ENCODE measurements at places on chromosomes 2 and 18.

DNA sequence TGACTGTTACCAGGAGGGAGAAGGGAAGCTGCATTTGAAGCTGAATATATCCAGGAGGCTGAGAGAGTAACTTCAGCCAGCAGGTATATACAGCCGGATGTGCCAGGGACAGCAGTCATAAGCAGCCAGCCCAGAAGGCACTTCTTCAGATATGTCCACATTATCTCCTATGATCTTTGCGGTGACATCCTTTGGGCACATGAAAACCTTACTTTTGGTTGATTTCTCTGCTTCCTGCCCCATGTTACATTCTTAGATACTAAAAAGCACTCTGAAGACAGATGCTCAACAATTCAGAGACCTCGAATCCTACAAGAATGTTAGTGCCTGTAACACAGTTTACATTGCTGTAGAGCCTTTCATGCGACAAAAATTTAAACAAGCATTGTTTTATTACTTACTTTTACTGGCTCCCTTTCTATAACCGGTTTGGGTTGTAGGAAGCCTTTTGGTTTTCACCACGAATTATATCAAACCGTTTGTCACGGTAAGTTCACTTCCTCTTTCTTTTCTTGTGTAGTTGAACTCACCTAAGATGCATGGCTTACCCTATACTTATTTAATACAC, 50.3 kb upstream of the TLK1 start:
- DNase-seq = no peak

DNA sequence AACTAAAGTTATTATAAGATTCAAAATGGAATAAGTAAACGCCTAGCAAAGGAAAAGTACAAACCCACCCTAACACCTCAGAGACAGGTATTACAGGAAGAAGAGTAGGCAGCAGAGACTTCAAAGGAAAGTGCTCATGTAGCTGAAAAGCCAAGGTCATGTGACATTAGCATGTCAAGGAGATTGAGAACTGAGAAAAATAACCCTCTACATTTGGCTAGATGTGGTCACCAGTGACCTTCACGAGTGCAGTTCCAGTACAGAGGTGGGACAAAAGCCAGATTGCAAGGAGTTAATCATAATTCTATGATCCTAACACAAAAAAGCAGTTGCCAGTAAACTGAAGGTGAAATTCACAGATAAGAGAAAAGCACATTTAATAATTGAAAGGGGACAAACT, 252.7 kb downstream of the ZEB2 start:
- no peak for DNase-seq

GRCh38 chr2:48110492-48110891, 204.2 kb upstream of the FBXO11 start:
- DNase-seq = no peak

GRCh38 chr2:86204458-86204857, 5.2 kb downstream of the MRPL35 start:
- no peak for DNase-seq

DNA sequence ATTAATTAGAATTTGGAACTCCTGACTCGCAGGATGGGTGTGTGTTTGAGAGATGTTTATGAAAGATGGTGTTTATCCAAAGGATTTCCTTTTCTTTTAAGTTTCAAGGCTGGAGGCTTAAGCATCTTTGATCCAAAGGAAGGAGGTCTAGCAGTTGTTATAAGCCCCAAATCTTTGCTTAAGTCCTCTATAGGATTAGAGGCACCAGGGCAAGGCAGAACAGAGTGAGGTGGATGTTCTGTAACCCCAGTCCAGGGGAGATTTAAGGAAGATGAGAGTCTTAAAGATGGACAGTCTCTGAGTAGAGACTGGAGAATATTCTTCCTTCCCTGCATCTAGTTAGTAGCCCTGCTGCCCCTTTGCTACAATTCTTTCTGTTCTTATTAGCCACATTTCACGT, 17.5 kb downstream of the LBH start:
- DNase-seq = no peak

GRCh38 chr18:74692367-74693013, 94.8 kb downstream of the ZNF407 start:
- DNase-seq = no peak

- no peak for DNase-seq
Observed at GRCh38 chr2:209901172-209901571, 101.3 kb upstream of the RPE start.

DNA sequence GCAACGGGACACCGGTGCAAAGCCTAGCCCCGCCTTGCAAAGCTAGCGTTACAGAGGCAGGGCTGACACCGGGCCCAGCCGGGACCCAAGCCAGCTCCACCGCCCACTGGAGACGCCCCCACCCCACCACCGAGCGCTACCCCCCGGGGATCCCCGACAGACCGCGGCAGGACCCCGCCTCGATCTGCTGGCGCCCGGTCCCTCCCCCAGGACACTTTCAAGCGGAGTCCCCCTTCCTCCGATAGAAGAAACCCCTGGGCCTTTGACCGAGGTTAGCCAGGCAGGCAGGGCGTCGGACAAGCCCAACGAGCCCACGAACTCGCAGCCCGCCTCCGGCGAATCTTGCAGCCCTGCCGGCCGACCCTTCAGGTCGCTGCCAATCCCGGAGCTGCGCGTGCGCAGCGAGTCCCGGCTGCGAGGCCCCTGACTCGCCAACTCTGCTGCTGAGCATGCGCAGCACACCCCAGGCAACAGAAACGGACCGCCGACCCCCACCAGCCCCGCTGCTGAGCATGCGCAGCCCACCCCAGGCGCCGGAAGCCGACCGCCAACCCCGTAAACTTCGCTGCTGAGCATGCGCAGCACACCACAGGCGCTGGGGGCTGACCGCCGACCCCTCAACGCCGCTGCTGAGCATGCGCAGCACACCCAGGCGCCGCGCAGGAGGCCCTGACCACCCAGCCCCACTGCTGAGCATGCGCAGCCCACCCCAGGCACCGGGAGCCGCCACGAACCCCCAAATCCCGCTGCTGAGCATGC, 656 bp downstream of the ADI1 start:
- peak; percentile 94 for DNase-seq

- no peak for DNase-seq
Observed at GRCh38 chr2:98849113-98849512, 86.9 kb downstream of the CRACDL start.

GRCh38 chr2:236879416-236879963, 206.2 kb upstream of the COPS8 start:
- DNase-seq = no peak

DNA sequence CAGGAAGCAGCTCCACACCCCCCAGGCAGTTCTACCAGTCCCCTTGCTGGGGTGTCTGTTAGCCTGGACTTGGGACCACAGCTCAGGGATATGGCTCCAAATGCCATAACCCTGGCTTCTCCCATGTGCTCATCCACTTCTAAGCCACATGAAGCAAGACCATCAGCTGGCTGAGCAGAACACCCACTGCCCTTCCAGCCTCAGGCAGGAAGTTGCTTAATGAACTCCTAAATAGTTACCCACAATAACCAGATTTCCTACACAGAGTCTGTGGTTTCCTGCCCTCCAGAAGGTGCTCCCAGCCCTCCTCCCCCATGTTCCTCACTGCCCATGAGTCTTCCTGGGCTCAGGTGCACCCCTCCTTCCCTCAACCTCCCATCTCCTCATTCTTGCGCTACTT, 98.3 kb upstream of the EPC2 start:
- DNase-seq = no peak

GRCh38 chr2:29006092-29006979, 25.2 kb downstream of the TOGARAM2 start:
- DNase-seq = no peak

DNA sequence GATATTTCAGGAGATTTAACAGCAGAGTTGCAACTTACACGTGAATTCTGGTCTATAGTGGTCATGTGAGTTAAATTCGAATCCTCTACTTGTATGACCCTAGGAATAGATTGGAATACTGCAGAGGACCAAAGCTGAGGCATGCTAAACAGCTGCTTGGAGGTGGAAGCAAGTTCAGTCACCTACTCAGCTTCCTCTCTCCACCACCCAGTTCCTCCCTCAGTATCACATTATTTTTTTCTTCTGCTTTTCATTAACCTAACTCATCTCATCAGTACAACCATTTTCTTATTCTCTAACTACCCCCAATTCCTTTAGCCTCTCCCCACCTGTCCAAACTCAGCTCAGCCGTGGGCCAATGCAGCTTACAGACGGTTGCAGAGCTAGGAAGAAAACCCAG, 385.5 kb downstream of the SETBP1 start:
- DNase-seq = no peak

DNA sequence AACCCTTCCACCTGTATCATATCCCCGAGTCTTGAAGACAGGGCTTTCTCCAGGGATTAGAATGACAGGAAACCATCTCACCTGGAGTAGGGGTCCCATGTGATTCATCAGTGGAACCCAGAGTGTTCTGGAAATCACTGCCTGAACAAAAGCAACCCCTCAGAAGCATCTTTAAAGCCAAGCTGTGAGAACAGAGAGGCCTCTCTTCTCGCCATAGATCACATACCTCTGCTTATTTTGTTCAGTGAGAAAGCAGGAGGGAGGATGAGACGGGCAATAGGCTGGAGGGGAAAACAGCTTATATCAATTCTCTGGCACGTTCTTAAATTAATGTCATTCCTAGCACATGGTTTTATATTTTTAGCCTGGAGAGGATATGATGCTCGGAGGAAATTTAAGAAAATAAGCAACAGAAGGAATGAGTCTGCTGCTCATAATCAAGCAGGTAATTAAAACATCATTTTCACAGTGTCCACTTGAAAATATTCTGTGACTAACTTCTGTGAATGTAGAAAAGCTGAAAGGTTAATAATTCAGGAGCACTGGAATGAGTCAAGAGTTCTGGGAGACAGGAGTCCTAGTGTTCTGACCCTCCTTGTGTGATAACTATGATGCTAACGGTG, 213.6 kb upstream of the SP5 start:
- no peak for DNase-seq

DNA sequence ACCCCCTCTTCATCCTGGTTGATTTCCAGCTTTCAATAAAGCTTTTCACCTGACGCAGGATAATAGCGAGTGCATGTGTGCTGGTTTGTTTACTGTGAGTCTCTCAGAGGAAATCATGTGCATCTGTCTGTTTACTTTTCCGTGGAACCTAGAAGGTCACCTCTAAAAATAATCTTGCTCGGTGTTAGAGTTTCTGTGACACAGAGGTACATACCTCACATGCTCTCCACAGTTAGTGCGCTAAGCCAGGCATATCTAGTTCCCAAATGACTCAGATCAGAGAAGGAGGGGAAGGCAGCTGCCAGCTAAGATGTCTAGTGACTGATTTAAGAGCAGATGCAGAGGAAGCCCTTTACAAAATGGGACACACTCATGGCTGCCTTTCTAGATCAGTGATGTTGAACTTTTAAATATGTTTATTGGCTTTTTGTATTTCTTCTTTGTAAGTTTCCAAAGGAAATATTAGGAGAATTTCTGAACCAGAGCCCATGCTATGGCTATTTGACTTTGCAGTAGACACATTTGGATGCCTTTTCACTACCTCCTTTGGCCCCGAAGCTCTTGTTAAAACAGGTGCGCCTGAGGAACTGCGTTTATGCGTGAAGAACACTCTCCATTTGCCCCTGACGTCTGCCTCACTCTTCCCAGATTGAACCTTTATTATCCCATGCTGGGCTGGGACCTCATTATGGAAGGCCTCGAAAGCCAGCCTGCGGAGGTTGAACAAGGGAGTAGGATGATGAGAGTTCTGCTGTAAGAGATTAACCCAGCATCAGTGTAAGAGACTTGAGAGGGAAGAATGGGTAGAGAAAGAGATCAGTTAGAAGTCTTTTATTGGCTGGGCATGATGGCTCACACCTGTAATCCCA, 145.6 kb downstream of the FAM161A start:
- peak; percentile 74 for DNase-seq

- DNase-seq = no peak
Observed at GRCh38 chr2:234451852-234452625, 44.8 kb downstream of the ARL4C start.

DNA sequence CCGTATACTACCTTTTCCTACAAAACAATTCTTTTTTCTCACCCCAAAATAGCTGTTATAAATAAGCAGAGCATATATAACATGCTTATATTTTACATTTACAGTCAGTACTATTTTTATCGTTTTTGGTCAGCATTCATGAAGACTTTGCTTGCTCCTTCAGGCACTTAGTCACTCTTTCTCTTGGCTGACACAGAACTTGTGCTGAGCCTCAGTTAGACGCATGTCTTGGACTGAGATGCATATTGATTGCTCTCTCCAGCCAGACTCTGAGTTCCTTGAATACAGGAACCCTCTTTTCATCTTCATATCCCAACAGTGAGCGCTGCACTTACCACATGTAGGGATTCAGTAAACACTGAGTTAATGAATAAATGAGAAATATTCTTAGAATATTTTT, 158.3 kb downstream of the RTN4 start:
- DNase-seq = no peak

GRCh38 chr18:26190506-26190905, 35.7 kb upstream of the TAF4B start:
- no peak for DNase-seq

DNA sequence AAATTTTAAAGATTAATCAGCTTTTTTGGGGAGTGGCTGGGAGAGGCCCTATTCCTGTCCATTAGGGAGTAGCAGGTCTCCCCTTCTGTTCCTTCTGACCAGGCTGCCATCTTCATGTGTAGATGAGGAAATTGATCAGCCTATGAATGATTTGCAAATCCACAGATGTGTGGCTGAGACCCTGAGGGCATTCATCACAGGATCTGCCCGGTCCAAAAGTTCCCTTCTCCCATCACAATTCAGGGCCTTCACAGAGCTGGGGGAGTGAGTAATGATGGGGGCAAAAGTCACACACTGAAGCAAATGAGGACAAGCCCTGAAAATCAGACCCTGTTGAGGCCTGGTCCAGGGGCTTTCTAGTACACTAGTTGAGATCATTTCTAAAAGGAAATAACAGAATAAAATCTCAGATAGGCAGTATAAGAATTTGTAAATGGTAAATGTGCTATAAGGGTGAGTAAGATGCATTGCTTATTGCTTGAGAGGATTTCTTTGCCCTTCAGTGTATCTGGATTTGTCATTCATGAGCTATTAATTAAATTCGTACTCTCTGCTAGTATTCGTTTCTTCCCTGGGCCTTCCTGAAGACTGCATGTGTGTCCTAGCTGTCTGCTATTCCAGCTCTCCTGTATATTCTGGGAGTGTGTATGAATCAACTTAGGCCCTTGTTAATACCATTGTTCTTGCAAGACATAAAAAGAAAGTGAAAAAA, 53.2 kb downstream of the SETBP1 start:
- no peak for DNase-seq
